ENCODE measurements at places on chromosomes 2 and 18.

DNA sequence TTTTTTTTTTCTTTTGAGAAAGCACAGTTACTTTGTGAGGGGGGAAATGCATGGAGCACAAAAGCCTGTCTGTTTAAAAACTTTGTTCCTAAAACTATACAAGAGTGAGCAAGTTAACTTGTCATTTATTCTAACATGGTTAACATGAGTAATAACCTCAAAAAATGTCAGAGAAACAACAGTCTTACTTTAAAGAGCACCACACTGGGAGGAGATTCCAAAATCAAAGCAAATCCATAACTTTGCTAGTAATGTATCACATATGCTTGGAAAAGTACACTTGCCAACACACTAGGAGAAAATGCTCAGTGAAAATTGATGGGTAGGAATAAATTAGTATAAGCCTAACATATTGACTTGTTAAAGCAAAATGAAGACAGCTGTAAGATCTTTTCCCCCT is 157.1 kb downstream of the PRPF40A start:
- no peak for DNase-seq

- DNase-seq: no peak
These were observed 42.7 kb upstream of the CXXC1 start for GRCh38 chr18:50330176-50330575.

- DNase-seq: no peak
These were observed 68.1 kb downstream of the CCDC178 start for GRCh38 chr18:33372442-33372841.

DNA sequence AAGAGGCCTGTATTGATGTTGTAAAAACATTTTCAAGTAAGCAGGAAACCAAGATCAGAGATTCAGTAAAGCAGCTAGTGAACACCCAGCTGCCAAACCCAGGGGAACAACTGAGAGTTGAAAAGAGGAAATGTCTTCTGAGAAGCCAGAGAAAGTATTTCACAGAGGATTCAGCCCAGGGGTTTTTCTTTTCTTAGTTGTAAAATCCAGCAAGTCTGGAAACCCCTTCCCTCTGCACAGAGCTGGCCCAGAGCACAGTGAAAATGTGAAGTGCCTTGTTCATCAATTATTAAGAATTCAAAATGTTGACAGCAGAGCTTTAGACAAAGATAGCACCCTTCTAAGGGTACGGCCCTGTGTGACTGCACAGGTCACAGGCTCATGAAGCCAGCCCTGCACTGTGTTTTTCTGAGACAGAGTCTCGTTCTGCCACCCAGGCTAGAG is 28.4 kb downstream of the AFF3 start:
- no peak for DNase-seq

- no peak for DNase-seq
These were observed 32.1 kb upstream of the MAPK4 start for GRCh38 chr18:50527636-50528307.
